Bone marrow (tissue), 2 donors: ENCODE measurements at places on chromosomes 6 and 20.

DNA sequence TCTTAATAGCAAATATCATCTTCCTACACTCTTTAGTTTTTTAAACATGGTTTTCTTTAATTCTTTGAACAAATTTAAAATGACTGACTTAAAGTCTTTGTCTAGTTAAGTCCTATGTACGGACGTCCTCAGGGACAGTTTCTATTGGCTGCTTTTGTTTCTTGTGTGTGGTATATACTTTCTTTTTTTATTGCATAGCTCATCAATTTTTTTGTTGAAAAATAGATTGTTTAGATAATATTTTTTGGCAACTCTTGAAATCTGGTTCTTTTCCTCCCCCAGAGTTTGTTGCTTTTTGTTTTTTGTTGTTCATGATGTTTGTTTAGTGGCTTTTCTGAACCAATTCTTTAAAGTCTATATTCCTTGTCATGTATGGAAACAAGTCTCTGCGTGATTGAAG is 479.8 kb downstream of the PREX1 start:
- DNase-seq, result no peak

DNA sequence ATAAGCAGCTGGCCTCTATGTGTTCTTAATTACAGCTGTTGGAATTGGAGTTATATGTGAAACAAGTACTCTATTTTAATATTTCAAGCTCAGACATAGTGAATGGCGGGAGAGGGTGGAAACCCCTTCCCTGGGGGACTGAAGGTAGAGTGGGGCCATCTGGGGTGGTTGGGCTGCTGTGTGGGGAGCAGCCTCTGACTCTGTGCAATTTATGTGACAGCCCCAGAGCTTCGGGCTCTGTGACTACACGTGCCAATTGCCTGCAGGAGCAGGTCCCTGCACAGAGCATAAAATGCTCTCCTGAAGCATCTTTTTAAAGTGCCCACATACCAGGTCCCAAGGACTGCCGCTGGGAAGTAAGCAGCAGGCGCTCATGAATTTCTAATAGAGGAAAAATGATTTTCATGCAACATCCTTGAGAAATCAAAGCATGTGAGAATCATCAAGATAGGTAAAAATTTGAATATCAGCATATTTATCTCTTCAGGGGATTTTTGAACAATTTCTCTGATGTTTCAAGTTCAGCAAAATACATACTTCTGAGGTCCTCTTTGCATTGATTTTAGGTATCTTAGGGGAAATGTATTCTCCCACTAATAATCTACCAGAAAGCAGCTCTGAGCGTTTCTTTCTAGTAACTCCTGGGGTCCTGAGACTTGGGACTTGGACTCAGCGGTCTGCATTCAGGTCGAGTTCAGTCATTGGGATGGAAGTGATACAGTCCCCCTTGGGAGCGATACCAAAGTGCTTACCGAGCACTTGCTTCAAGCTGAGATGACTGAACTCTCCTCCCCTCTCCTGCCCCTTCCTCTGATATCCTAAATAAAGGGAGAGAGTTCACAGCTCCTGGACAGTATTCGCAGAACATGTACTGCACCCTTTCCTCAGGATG is 40.0 kb downstream of the ALDH8A1 start:
- DNase-seq, result no peak

- DNase-seq, result no peak
These were observed 2.2 kb downstream of the IBTK start for GRCh38 chr6:82245376-82245775.

- no peak for DNase-seq
These were observed 18.3 kb upstream of the RIPOR3 start for GRCh38 chr20:50709636-50709973.

DNA sequence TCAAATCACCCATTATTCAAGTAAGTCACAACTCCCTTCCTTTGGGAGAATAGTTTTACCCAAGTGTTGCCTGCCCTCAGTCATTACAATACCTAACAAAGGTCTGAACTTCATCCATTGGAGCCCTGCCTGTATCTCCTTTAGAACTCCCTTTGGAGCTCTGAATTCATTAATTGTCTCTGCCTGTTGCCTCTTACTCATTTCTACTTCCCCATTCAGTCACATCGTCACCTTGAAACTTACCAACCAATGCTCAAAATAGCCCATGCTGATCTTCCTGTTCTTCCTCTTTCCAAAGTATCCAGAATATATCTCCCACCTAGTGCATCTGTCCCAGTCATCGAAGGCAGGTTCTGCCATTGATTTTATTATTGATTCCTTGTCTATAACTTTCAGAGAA is 120.7 kb upstream of the ADGRF1 start:
- DNase-seq, result peak; percentile 69

DNA sequence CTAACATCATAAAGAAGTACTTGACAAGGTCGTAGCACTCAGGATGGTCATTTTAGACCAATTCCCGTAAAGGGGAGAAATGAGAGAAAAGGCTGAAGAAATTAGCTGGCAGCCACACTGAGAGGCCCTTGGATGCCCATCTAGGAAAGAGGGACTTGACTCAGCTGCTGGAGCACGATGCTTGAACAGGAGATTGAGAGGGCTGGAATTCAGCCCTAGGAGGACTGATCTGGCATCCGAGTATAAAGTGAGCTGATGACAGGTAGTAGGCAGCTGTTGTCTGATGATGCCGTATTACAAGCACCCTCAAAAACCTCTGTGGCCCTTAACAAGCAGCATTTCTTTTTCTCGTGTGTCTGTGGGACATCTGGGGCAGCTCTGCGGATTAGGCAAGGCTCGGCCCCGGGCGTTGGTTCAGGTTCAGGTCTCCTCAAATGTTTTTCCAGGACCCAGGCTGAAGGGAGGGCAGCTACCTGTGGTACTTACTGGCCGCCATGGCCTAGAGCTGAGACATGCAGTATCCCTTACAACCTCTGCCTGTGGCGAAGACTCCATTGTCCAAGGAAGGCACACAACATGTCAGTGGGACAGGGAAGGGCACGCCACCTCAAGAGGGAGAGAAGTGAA is 219.6 kb upstream of the SNX9 start:
- no peak for DNase-seq

DNA sequence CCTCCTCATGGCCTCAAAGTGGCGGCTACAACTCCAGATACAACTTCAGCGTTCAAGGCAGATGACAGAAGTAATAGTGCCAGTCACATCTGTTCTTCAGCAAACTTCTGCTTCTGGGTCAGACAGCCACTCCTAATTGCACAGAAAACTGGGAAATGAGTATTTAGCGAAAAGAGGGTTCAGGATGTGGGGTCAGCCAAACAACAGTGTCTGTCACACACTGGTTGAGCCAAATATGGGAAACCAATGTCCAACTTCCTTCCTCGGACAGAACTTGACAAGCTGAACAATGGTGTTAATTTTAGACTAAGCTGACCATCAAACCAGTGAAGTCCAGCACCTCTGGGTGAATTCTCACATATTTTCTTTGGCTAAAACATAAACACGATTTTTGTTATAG is 22.1 kb downstream of the NUDT3 start:
- DNase-seq, result no peak

GRCh38 chr20:24672886-24673677 is 203.7 kb downstream of the SYNDIG1 start:
- no peak for DNase-seq

GRCh38 chr6:27839626-27840475 is 72.3 kb downstream of the OR2B2 start:
- DNase-seq, result peak; percentile 29

- no peak for DNase-seq
These were observed 871.5 kb downstream of the QKI start for GRCh38 chr6:164286011-164286410.

DNA sequence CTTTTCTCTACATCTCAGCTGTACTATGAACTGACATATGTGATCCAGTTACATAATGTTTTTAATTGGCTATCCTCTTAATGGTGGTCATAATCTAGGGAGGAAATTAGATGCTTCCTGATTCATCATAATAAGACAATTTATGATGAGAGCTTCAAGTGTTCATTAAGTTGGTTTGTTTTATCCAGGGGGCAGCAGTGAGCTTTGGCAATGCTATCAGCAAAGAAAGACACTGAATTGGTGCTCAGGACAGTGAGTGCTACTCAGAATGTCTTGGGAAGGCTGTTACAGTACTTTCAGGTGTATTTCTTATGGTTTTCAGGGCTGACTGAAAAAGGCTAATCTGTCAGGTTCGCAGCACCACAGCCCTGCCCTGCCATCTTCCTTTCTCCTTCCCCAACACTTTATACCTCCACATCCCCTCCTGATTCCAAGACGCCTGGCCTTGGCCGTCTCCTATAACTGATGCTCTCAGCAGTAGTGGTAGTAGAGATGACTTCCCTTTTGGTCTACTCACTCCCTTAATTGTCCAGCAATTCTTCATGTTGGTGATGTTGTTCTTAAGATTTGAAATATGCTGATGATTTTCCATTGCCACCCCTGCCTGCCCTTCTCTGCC is 67.0 kb upstream of the TNFAIP3 start:
- no peak for DNase-seq

GRCh38 chr6:17130786-17131185 is 28.9 kb downstream of the STMND1 start:
- no peak for DNase-seq

GRCh38 chr6:53100561-53100960 is 35.4 kb downstream of the FBXO9 start:
- no peak for DNase-seq

DNA sequence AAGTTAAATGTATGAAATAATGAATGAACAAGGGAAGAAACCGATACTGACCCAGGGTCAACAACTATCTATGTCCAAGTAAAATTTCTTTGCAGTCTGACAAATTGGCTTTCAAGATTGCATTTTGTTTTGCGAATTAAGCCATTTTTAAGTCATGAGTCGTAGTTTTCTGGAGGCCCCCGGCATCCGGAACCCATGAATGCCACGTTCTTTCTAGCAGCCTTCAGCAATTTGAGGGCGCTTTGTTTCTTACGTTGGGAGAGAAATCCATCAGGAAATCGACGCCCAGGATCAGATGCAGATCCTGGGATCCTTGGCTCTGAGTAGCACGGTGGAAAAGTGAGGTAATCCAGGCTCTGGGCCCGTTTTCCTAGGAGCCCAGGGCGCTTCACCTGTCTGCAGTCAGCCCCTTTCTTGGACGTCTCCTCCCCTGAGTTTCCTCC is 309 bp upstream of the ABRACL start:
- no peak for DNase-seq

- DNase-seq, result no peak
These were observed 145.9 kb upstream of the FBXL4 start for GRCh38 chr6:99093456-99094190.

DNA sequence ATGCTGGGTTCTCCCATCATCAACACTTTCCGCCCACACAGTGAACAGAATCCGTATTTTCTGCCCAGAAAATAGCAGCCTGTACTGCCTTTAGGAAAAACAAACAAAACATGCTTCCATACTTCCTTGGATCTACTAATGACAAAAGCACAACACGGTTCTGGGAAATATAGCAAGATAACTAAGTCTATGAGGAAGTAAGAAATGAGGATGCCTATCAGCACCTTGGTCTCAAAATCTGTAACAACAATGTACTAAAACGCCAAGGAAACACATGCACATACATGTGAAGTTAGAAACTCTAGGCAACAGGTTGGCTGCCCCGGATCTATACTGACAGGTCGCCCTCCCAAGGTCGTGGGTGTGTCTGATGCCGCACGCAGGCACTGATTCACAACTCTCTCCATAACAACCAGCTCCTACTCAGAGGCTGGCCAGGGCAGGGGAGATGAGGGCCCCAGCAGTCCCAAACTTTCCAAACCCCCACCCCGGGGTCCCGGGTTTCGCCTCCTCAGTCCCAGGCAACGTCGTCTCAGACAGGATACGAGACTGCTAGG is 710 bp downstream of the BTBD9 start:
- no peak for DNase-seq

- no peak for DNase-seq
These were observed 78.5 kb upstream of the HDAC2 start for GRCh38 chr6:114049367-114049966.

DNA sequence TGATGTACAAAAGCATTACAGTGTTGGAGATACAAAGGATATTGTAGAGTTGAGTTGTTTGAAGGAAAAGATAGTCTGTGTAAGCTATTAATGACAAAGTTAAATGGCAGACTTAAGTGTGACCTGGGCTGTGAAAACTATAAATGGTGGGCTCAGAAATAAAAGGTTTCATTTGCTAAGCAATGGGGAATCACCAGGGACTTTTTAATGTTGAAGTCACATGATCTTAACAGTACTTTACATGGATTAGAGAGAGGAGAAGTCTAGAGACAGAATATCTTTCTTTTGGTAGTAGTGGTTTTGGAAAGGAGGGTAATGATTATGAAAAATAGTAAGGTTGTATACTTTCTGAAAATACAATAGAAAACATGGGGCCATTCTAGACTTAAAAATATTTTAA is 67.1 kb downstream of the SCAF8 start:
- DNase-seq, result no peak

- peak; percentile 24 for DNase-seq
These were observed 369.0 kb downstream of the SYNE1 start for GRCh38 chr6:152267967-152268845.

- no peak for DNase-seq
These were observed 109.1 kb downstream of the SASH1 start for GRCh38 chr6:148451690-148452089.

DNA sequence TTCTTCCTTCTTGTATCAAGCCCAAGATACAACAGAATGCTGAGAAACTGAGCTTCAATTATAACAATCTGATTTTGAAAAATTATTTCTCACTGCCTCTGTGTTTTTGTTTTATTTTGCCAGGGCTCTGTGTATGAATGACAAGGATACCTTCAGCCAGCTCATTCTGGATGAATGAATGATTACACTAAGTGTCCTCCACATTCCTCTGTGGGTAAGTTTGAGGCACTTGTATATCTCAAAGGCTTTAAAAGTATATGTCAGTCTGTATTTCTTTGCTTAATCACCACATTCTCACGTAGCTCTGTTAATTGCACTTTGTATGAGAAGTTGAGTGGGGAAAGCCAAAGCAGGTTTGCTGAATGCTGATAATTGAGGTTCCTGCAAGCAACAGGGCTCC is 95.1 kb downstream of the TIAM2 start:
- DNase-seq, result no peak

DNA sequence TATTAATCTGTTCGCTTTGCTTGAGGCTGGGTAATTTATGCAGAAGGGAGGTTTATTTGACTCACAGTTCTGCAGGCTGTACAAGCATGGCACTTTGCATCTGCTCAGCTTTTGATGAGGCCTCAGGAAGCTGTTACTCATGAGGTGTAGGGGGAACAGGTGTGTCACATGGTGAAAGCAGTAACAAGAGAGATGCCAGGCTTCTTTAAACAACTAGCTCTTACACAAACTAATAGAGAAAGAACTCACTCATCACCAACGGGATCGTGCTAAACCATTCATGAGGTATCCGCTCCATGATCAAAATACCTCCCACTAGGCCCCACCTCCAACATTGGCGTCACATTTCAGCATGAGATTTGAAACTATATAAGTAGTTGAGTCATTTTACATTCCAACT is 34.4 kb upstream of the GCLC start:
- no peak for DNase-seq

GRCh38 chr20:370151-370600 is 10.4 kb upstream of the TRIB3 start:
- no peak for DNase-seq

DNA sequence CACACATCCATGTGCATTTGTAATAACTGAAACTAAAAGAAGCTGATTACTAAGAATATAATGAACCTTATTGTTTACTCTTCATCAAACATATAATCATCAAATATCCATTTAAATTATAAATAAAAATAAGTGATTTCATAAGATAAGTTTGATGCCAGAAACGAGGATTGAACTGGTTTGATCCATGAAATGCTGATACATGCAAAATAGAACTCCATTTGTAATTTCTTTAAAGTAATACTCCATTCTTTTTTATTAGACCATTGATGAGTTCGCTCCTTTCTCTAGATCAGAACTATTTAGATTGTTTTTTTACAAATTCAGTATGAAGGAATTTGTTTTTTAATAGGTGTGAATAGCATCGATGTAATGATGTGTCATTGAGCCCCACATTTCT is 57.6 kb downstream of the EYS start:
- no peak for DNase-seq
